ENCODE measurements at places on chromosomes 16 and 17. TPM values are rescaled to one million over a fixed set of nuclear protein-coding genes. Genes with fewer than 3 reads are reported as not detected.

BICDL2 gene
- not detected for total RNA-seq

CYB561 gene
- 3.4 TPM for total RNA-seq

TBC1D28 gene
- total RNA-seq: not detected

RAC3 gene
- 25.0 TPM for total RNA-seq

HBQ1 gene
- not detected for total RNA-seq

SCNN1G gene
- 0.13 TPM for total RNA-seq

CD300E gene
- not detected for total RNA-seq

CBLN1 gene
- under 0.01 TPM for total RNA-seq

KRT32 gene
- not detected for total RNA-seq

TBC1D3H gene
- not detected for total RNA-seq

SLC38A8 gene
- total RNA-seq: not detected

TBC1D3K gene
- not detected for total RNA-seq

E4F1 gene
- total RNA-seq: 37.3 TPM

RGS11 gene
- total RNA-seq: 0.88 TPM

UTP4 gene
- total RNA-seq: 15.1 TPM

MYO19 gene
- total RNA-seq: 40.2 TPM

KRT16 gene
- total RNA-seq: not detected

MRPL27 gene
- total RNA-seq: 63.2 TPM

ABCA10 gene
- total RNA-seq: 1.2 TPM

RNF43 gene
- total RNA-seq: 0.16 TPM

PPM1D gene
- 17.3 TPM for total RNA-seq

SEZ6L2 gene
- 39.8 TPM for total RNA-seq

SLC16A13 gene
- 1.7 TPM for total RNA-seq

KIF18B gene
- total RNA-seq: 12.4 TPM

CYLD gene
- total RNA-seq: 13.7 TPM

PIGL gene
- total RNA-seq: 19.3 TPM

SULT1A2 gene
- 0.72 TPM for total RNA-seq

NACA2 gene
- not detected for total RNA-seq

CSH2 gene
- not detected for total RNA-seq

OTOP3 gene
- total RNA-seq: not detected

EZH1 gene
- 8.7 TPM for total RNA-seq

PAQR4 gene
- 13.7 TPM for total RNA-seq

RUNDC3A gene
- total RNA-seq: not detected

P2RX1 gene
- total RNA-seq: 0.48 TPM

TBC1D3C gene
- total RNA-seq: not detected
